ENCODE measurements at places on chromosomes 1 and 21. TPM values are rescaled to one million over a fixed set of nuclear protein-coding genes. Genes with fewer than 3 reads are reported as not detected.

- DNase-seq, result no peak
These were observed 125.6 kb upstream of the ADAR start for GRCh38 chr1:154733621-154734020.

DNA sequence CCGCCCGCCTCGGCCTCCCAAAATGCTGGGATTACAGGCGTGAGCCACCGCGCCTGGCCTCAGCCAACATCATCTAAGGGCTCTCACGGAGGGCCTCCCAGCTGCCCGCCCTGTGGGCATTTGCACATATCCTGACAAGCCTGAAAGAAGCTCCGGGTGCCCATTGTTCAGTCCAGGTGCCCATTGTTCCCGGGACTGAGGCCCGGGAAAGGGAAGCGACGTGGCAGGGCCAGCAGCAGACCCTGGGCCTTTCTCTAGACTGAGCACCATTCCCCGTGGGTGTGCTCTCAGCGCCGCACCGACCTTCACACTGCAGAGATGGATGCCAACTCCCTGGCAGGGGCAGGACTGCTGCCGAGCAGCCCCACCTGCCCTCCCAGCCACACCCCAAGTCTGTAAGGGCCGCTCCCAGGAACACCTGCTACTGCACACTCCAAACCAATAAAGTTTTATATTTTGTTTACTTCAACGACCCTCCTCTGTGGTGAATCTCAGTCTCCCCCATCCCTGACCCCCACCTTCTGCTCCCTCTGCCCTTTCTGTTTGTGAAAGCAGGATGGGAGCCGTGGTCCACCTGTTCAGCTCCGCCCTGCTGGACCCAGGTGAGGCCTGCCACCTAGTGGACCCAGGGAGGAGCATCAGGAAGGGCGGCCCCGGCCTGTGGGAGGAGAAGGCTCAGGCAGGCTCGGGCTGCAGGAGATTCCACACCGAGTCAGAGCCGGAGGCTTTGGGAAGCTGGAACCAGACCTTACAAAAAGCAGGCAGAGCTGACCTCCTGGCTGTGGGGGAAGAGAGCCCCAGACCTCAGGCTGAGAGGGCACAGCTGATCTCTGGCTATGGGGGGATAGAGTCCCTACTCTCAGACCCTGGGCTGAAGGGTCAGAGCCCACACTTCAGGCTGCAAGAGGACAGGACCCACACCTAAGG is 1.1 kb upstream of the TMEM82 start:
- peak; percentile 88 for DNase-seq

DNA sequence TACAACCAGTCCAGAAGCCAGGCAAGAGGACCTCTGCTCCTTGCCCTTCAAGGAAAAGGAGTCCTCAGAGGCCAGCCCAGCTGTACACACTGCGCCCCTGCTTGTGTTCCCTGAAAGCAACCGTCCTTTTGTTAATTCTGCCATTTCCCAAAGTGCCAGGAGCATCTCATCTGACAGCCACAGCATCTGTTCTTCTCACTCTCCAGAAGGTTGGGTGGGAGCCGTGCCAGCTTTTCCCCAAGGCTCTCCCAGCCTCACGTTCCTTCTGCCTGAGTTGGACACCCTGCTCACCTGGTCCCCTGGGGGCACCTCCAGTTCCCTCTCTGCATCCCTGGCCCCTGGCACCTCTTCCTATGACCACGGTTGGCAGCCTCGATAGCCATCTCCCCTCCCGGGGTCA is 10.5 kb upstream of the CNTN2 start:
- no peak for DNase-seq

- no peak for DNase-seq
These were observed 12.5 kb downstream of the FOXJ3 start for GRCh38 chr1:42322577-42322976.

DNA sequence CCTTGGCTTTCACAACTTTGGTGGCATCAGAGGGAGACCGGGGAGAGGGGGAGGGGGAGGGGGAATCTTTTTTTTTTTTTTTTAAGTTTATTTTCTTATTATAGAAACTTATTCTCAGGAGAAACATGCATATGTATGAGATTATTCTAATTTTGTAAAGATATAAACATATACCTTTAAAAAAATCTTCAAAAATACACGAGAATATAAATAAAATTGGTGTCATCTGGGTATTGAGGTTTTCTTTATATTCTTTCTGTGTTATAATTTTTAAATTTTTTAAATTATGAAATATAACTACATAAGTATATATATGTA is 18.9 kb upstream of the SNRPE start:
- no peak for DNase-seq

- DNase-seq, result no peak
These were observed 8.6 kb upstream of the SLC25A34 start for GRCh38 chr1:15727424-15727823.

GRCh38 chr1:185279571-185279970 is 37.5 kb downstream of the IVNS1ABP start:
- DNase-seq, result no peak

- no peak for DNase-seq
These were observed 132.1 kb downstream of the TGFBR3 start for GRCh38 chr1:91753878-91754277.

GRCh38 chr1:232629250-232630046 is 485 bp downstream of the SIPA1L2 start:
- peak; percentile 49 for DNase-seq

- no peak for DNase-seq
These were observed 64.3 kb downstream of the ANKRD13C start for GRCh38 chr1:70290218-70290617.

- DNase-seq, result peak; percentile 82
These were observed 546 bp downstream of the NEK7 start for GRCh38 chr1:198157241-198157846.

GRCh38 chr1:203290261-203291089 is 14.8 kb upstream of the BTG2 start:
- DNase-seq, result peak; percentile 91

GRCh38 chr1:147389532-147390184 is 147.2 kb downstream of the CHD1L start:
- DNase-seq, result peak; percentile 60

DNA sequence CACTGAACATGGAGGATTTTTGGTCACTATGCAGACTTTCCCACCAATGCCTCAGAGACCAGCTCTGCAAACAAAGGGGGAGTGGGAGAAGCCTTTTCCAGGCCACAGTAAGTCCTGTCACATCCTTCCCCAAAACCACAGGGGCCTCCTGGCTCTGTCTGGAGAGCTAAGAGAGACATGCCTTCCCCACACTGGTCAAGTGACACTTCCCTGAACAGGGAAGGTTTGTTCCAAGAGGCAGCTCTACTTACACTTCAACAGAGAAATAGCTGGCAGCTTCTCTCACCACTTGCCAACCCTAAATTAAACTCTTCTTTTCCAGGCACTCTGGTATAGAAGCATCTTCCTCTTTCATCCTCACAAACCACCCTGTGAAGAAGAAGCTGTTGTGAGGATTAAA is 39.7 kb downstream of the EDN2 start:
- no peak for DNase-seq

- no peak for DNase-seq
These were observed 84.9 kb downstream of the ITPKB start for GRCh38 chr1:226654046-226654667.

DNA sequence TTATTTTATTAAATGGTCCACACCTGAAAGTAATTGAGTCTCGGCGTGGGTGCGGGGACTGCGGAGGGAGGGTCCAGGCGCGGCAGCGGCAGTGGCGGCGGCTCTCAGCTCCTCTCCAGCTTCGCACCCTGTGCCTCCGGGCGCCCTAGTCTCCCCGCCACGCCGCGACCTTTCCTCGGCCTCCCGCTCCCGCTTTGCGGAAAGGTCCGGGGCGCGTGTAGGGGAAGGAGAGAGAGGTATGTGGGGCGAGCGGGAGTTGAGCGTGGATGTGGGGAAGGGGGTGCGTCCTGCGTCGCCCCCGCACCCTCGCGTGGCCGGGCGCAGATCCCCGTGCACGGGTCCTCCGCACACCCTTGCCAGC is 13.4 kb upstream of the ALX3 start:
- DNase-seq, result no peak

- DNase-seq, result peak; percentile 83
These were observed 15.9 kb downstream of the RNU5D-1 start for GRCh38 chr1:44714944-44715571.

GRCh38 chr1:23567996-23568607 is 8.8 kb upstream of the ID3 start:
- peak; percentile 77 for DNase-seq

DNA sequence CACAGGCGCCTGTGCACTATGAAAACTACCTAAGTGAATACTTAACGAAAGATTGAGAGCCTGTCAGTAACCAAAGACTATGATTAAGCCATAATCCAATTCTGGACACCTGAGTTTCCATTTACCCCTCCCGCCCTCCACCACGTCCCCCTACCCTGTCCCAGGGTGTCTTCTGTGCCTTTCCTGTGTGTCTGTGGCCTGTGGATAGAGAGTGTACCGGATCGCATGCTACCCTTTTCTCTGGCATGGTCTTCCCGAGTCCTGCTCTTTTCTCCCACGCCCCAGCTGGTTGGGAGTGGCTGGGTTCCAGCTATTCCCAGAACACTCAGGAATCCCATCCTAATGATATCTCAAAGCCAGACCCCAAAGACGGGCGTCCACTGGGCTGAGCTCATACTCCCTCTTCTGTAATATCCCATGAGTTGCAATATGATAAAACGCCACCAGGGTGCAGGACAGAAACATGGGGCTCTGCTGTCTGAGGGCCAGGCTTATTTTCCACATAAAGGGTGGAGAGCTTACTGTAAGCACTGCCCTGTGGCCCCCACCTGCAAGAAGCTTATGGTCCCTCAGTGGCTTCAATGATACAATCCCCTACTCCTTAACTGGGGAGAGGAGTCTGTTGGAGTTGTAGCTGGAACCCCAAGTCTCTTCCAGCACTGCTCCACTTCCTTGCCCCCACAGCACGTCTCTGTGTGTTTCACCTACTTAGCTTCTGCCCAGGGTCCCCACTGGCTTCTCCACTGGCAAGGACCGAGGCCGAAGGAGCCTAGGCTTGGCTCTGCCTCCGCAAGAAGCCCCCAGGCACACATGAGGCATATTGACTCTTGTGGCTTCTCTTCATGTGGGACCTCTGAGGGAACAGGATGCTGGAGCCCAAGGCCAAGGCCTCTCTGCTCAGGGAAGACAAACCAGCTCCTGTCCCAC is 17.6 kb upstream of the ALX3 start:
- peak; percentile 84 for DNase-seq

DNA sequence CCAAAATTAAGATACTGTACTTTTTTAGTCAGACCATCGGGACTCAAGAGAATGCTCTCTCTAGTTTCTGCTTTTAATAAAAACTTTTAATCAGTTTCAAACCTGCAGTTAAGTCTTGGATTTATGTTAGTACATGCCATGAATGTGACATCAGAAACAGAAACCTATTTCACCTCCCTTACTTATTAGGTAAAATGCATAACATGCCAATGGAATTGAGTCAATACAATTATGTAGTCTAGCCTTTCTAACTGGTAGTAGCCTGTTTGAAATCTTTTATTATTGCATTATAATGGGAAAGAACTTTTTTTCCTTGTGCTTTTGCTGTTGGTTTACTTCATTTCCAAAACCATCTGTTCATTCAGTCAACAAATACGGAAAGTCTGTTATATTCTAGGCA is 4.8 kb downstream of the PHACTR4 start:
- DNase-seq, result no peak

DNA sequence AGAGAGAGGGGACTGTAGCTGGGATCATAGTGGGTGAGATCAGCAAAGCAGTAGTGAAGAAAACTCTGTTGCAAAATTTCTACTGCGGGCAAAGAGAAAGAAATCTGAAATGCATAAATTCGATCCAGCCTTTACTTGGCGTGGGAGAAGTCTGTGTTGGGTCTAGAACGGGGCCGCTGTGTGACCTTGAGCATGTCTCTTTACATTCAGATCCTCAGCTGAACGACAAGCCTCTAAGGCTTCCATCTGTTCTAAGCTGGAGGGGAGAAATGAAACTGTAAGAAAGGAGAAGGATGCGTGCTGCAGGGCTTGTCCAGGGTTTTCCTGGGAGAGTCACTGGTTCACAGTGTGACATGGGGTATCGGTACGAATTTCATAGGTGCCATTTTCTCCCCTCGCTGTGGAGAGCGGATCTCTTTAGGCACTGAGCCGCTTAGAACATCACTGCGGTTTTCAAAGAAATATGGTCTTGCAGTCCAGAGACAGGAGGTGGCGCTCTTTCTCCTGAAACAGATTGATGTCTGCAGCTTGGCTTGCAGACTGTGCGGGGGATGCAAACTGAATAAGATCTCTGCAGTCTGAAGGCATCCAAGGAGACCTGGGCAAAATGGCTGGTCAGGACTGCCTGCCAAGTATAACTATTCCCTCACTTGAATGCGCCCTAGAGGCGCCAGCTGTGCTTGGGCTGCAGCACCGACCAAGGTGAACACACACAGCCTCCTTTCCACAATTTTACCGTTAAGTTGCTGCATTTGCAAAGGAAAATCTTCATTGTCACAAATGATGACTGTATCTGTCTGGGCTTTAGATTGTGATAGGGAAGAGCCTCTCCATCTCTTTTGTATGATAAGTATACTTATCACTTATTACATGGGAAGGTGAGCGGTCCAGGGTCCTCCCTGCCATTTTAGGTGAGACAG is 104.1 kb downstream of the XCL2 start:
- DNase-seq, result peak; percentile 72

DNA sequence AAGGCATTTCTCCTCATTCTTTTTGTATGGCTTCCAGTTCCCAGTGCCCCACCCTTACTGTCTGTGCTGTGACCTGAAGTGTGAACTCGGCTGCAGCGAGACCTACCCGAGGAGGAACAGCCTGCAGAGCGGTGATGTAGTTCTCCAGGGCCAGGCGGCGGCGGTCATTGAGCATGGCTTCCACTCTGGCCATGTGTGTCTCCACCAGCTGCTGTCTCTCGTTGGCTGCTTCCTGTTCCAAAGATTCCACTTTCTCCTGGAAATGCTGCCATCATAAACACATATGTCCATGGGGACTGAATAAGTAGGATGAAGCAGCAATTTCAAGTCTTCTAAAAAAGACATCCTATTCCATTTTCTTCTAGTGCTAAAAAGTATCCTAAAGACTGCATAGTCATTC is 195.6 kb downstream of the APP start:
- DNase-seq, result no peak

GRCh38 chr1:20725189-20726117 is 7.0 kb downstream of the SH2D5 start:
- peak; percentile 25 for DNase-seq

GRCh38 chr1:6124341-6124740 is 55.8 kb downstream of the CHD5 start:
- DNase-seq, result no peak

GRCh38 chr1:241638909-241639622 is 1.1 kb downstream of the CHML start:
- DNase-seq, result no peak

TSTD1 gene
- polyA plus RNA-seq, result 93.9 TPM

PAPPA2 gene
- polyA plus RNA-seq, result 0.02 TPM

VASH2 gene
- polyA plus RNA-seq, result 0.41 TPM

FCRL1 gene
- not detected for polyA plus RNA-seq

CSMD2 gene
- polyA plus RNA-seq, result not detected

LRRC71 gene
- not detected for polyA plus RNA-seq

SERTAD4 gene
- 2.9 TPM for polyA plus RNA-seq

FHAD1 gene
- 0.55 TPM for polyA plus RNA-seq

C4BPA gene
- polyA plus RNA-seq, result not detected

PROK1 gene
- polyA plus RNA-seq, result not detected

CD5L gene
- not detected for polyA plus RNA-seq

FCER1G gene
- 0.34 TPM for polyA plus RNA-seq

SV2A gene
- polyA plus RNA-seq, result 22.7 TPM

ZBTB17 gene
- polyA plus RNA-seq, result 56.4 TPM

ERO1B gene
- polyA plus RNA-seq, result 0.79 TPM

KCNK2 gene
- 16.2 TPM for polyA plus RNA-seq

TRMT1L gene
- 12.2 TPM for polyA plus RNA-seq

RGS13 gene
- not detected for polyA plus RNA-seq

Measured in SK-N-SH (cell line).